ENCODE measurements at places on chromosomes 12 and 14.
A peak's percentile ranks its signal among the peaks of the same experiment; 100 is the strongest.

DNA sequence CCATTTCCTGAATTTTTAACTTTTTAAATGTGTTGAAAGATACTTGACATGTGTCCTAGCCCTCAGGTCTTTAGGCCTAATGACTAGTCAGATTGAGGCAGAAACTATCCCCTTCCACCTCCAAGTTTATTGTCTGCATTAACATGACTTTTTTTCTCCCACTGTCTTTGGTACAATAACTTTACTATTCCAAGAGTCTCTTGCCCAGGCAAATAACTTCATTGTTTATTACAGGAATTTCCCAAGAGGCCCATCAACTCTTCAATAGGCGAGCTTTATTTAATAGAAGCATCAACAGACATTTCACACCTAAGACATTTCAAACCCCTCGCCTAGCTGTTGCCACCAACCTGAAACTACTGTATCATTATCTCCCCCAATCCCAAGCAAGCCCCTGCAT is 10.7 kb downstream of the NFKBIA start:
- DNase-seq: no peak
- H3K27me3 ChIP-seq: no peaks in the 10 kb centered on the region
- peak overlapping the region; percentile 1 for H3K27ac ChIP-seq

GRCh38 chr12:46261646-46262045 is 7.2 kb downstream of the SLC38A1 start:
- peak overlapping the region; percentile 33 for H3K27ac ChIP-seq
- H3K36me3 ChIP-seq: peaks cover 2% of the 10 kb centered on the region
- H3K27me3 ChIP-seq: no peaks in the 10 kb centered on the region
- no peak for DNase-seq
- peaks cover 31% of the 10 kb centered on the region for H3K4me1 ChIP-seq

GRCh38 chr14:69687606-69688298 is 76.4 kb downstream of the SUSD6 start:
- peaks cover 4% of the 10 kb centered on the region for H3K36me3 ChIP-seq
- H3K4me3 ChIP-seq: no peak overlapping the region
- H3K27me3 ChIP-seq: no peaks in the 10 kb centered on the region
- H3K27ac ChIP-seq: no peak overlapping the region
- peaks cover 20% of the 10 kb centered on the region for H3K4me1 ChIP-seq

- H3K4me1 ChIP-seq: peaks cover 48% of the 10 kb centered on the region
- H3K27ac ChIP-seq: peak overlapping the region; percentile 10
- no peak for DNase-seq
- H3K36me3 ChIP-seq: no peaks in the 10 kb centered on the region
Measured at GRCh38 chr14:74645244-74645643, 33.2 kb upstream of the LTBP2 start.

DNA sequence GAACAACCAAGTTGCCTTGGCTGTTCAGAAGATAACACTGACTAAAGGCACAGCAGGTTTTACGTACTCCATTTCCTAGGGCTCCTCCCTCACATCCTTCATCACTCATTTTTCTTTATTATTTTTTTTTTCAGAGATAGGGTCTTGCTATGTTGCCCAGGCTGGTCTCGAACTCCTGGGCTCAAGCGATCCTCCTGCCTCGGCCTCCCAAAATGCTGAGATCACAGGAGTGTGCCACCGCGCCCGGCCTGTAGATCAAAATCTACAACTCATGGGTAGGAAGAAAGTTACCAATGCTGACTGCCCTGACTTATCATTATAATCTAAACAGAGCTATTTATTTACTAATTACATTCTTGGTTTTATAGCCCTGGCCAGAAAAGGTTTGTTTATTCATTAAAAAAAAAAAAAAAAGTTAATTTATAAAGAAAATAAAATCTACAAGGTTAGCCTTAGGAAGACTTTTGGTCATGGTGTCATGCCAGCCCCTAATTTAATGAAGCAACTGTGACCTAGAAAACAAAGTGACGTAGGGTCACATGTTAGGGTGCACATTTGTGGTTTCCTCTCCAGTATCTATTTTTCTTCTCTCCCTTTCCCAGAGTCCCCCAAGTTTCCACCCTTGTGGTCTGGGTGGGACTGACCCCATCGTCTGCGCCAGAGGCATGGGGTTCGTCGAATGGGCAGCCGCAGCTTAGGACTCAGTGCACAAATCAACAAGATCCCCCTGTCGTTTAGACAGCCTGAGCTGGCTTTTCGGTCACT is 19.0 kb upstream of the FOXN3 start:
- peak overlapping the region; percentile 65 for H3K27ac ChIP-seq
- H3K4me1 ChIP-seq: peaks cover 29% of the 10 kb centered on the region
- H3K27me3 ChIP-seq: no peaks in the 10 kb centered on the region
- H3K4me3 ChIP-seq: no peak overlapping the region
- no peak for DNase-seq

GRCh38 chr12:120225852-120226640 is 25.1 kb upstream of the RPLP0 start:
- peaks cover 58% of the 10 kb centered on the region for H3K4me1 ChIP-seq
- peak overlapping the region; percentile 27 for H3K27ac ChIP-seq
- H3K36me3 ChIP-seq: peaks cover 9% of the 10 kb centered on the region
- H3K4me3 ChIP-seq: no peak overlapping the region
- H3K27me3 ChIP-seq: no peaks in the 10 kb centered on the region

- H3K27ac ChIP-seq: no peak overlapping the region
- DNase-seq: no peak
Measured at GRCh38 chr12:110694330-110694901, 5.5 kb upstream of the HVCN1 start.

DNA sequence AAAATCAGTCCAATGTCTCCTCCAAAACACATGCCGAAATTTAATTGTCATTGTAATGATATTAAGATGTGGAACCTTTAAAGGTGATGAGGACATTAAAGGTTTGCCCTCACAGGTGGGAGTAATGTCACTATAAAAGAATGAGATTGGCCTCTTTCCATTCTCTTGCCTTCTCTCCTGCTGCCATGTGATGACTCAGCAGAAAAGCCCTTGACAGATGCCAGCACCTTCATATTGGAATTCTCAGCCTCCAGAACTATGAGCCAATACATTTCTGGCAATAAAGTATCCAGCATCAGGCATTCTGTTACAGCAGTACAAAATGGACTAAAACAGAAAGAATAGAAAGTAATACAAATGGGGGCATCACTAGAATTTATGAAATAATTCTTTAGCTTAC is 609.7 kb downstream of the SLC16A7 start:
- no peaks in the 10 kb centered on the region for H3K27me3 ChIP-seq
- no peaks in the 10 kb centered on the region for H3K36me3 ChIP-seq
- no peak overlapping the region for H3K27ac ChIP-seq
- no peak for DNase-seq

GRCh38 chr14:41022932-41023331 is 583.7 kb upstream of the LRFN5 start:
- no peaks in the 10 kb centered on the region for H3K27me3 ChIP-seq
- H3K36me3 ChIP-seq: peaks cover 3% of the 10 kb centered on the region
- no peak overlapping the region for H3K27ac ChIP-seq

- H3K27me3 ChIP-seq: no peaks in the 10 kb centered on the region
- no peaks in the 10 kb centered on the region for H3K36me3 ChIP-seq
- H3K4me1 ChIP-seq: no peaks in the 10 kb centered on the region
Measured at GRCh38 chr14:44403193-44403592, 103.9 kb downstream of the FSCB start.

DNA sequence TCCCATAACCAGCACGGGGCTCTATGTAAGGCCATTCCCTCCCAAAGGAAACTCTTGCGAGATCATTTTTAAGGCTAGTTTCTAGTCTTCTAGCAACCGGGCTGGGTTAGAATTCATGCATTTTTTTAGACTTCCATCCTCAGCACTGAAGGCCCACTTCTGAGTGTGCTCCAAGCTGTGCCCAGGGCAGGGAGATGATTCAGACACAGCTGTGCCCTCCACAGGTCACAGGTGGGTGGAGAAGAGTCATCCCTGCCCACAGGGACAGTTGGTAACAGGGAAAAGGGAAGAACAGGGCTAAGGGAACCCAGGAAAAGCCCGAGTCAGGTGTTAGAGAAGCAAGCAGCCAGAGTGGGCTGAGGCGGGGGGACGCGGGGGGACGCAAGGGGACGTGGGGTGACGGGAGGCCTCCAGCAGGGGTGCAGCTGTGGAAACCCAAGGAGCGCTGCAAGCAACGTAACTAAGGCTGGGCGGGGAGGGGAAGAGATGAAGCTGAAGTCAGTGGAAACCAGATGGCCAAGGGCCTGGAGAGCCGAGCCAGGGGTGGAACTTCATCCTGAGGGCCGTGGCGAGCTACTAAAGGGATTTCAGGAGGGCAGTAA is 27.2 kb upstream of the PPP2R5C start:
- DNase-seq: peak; percentile 63
- no peak overlapping the region for H3K4me3 ChIP-seq
- peaks cover 18% of the 10 kb centered on the region for H3K4me1 ChIP-seq
- no peak overlapping the region for H3K27ac ChIP-seq
- peaks cover 15% of the 10 kb centered on the region for H3K27me3 ChIP-seq
- H3K36me3 ChIP-seq: no peaks in the 10 kb centered on the region

- H3K36me3 ChIP-seq: no peaks in the 10 kb centered on the region
- no peak for DNase-seq
- H3K4me3 ChIP-seq: no peak overlapping the region
- H3K27me3 ChIP-seq: no peaks in the 10 kb centered on the region
Measured at GRCh38 chr12:88509347-88509746, 70.9 kb downstream of the KITLG start.

- no peak overlapping the region for H3K27ac ChIP-seq
- no peaks in the 10 kb centered on the region for H3K27me3 ChIP-seq
- H3K36me3 ChIP-seq: no peaks in the 10 kb centered on the region
- H3K4me1 ChIP-seq: peaks cover 28% of the 10 kb centered on the region
Measured at GRCh38 chr12:88577537-88577936, 2.7 kb downstream of the KITLG start.
